ENCODE measurements at places on chromosomes 3 and 15.

GRCh38 chr3:179953993-179954870 is 82.5 kb downstream of the PEX5L start:
- peak; percentile 81 for DNase-seq

- no peak for DNase-seq
Observed at GRCh38 chr3:159030886-159031679, 229.2 kb downstream of the MFSD1 start.

DNA sequence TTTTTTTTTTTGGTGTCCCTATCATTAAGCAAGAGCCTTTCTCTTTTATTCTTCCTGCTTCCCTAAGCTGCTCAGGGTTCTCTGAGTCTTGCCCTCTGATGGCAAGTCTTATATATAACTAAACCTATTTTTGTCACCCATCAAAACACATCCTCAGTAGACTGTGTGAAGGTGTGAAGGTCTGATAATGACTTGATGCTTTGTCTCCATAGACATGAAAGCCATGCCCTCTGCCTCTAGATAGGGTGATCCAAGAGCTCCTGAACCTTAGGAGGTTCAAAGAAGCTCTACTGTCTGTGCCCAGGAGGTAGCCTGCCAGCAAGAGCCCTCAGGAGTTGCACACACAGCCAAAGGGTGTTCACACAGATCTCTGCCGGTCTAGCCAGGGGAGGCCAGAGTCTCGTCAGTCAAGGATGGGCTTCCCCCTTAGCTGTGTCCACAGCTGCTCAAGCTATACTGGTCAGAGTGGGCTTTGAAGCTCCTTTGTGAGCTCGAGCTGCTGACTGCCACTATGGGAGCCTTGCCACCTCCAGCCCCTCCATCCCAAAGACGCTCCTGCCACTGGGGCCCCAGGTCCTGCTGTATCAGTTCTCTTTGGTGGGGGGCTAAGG is 13.1 kb upstream of the SNX22 start:
- DNase-seq = no peak

- no peak for DNase-seq
Observed at GRCh38 chr3:163328680-163329079, 1749.6 kb downstream of the SI start.

- DNase-seq = no peak
Observed at GRCh38 chr3:48989126-48989795, 780 bp upstream of the P4HTM start.

- no peak for DNase-seq
Observed at GRCh38 chr15:45417303-45417950, 39.1 kb upstream of the GATM start.

- peak; percentile 15 for DNase-seq
Observed at GRCh38 chr3:129470861-129471260, 30.8 kb downstream of the IFT122 start.

All from Jurkat, Clone E6-1 (cell line).